ENCODE measurements at places on chromosomes 13 and 19.

GRCh38 chr19:17951157-17951989, 15.5 kb upstream of the KCNN1 start:
- peak overlapping the region; percentile 83 for H3K4me3 ChIP-seq
- H3K27ac ChIP-seq = no peak overlapping the region
- H3K36me3 ChIP-seq = no peaks in the 10 kb centered on the region
- H3K27me3 ChIP-seq = peaks cover 44% of the 10 kb centered on the region

GRCh38 chr13:33025220-33025744, 9.1 kb downstream of the KL start:
- no peaks in the 10 kb centered on the region for H3K4me1 ChIP-seq
- H3K36me3 ChIP-seq = no peaks in the 10 kb centered on the region
- H3K27me3 ChIP-seq = peaks cover 38% of the 10 kb centered on the region
- DNase-seq = no peak
- H3K27ac ChIP-seq = no peak overlapping the region

GRCh38 chr13:74278901-74279300, 144.7 kb upstream of the KLF12 start:
- no peak overlapping the region for H3K27ac ChIP-seq
- peaks cover 4% of the 10 kb centered on the region for H3K27me3 ChIP-seq
- no peak overlapping the region for H3K4me3 ChIP-seq
- H3K36me3 ChIP-seq = no peaks in the 10 kb centered on the region

GRCh38 chr19:31976775-31977536, 368.5 kb upstream of the ZNF507 start:
- no peaks in the 10 kb centered on the region for H3K36me3 ChIP-seq
- H3K4me1 ChIP-seq = no peaks in the 10 kb centered on the region
- H3K27me3 ChIP-seq = no peaks in the 10 kb centered on the region
- no peak overlapping the region for H3K27ac ChIP-seq
- DNase-seq = no peak
- no peak overlapping the region for H3K4me3 ChIP-seq

GRCh38 chr19:10554760-10555609, 10.8 kb downstream of the KRI1 start:
- peak overlapping the region; percentile 43 for H3K27ac ChIP-seq
- H3K36me3 ChIP-seq = peaks cover 10% of the 10 kb centered on the region
- peaks cover 34% of the 10 kb centered on the region for H3K4me1 ChIP-seq
- DNase-seq = no peak
- peak overlapping the region; percentile 52 for H3K4me3 ChIP-seq
